Activated T-cell treated with anti-CD3 and anti-CD28 coated beads, Interleukin-2, amount 50 U/mL, for 72 hours (primary cell): ENCODE measurements at places on chromosomes 7 and 10. TPM values are rescaled to one million over a fixed set of nuclear protein-coding genes. Genes with fewer than 3 reads are reported as not detected.

Gene GPR15LG
- total RNA-seq = not detected

Gene COL28A1
- 0.16 TPM for total RNA-seq

Gene AKR1C1
- total RNA-seq = 2.7 TPM

Gene MYOZ1
- not detected for total RNA-seq

Gene PIP
- not detected for total RNA-seq

DNA sequence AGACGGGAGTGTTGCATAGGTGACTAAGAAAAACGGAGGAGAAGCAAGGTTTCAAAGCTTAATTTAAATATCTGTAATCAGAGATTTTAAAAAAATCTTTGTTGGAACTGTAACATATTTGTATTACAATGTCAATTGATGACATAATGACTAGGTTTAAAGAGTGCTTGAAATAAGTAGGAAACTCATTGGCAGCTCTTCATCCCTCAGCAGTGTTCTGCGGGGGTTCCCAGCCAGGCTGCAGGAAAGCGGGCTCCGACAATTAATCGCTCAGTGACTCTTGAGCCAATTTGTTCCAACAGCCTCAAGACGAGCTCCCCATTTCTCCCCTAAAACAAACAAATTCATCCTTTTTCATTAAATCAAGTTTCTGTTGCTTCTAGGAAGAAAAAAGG is 22.6 kb downstream of the CPXM2 start:
- H3K27me3 ChIP-seq = peaks cover 5% of the 10 kb centered on the region
- no peak for DNase-seq
- no peak overlapping the region for H3K4me3 ChIP-seq
- no peak overlapping the region for H3K27ac ChIP-seq

DNA sequence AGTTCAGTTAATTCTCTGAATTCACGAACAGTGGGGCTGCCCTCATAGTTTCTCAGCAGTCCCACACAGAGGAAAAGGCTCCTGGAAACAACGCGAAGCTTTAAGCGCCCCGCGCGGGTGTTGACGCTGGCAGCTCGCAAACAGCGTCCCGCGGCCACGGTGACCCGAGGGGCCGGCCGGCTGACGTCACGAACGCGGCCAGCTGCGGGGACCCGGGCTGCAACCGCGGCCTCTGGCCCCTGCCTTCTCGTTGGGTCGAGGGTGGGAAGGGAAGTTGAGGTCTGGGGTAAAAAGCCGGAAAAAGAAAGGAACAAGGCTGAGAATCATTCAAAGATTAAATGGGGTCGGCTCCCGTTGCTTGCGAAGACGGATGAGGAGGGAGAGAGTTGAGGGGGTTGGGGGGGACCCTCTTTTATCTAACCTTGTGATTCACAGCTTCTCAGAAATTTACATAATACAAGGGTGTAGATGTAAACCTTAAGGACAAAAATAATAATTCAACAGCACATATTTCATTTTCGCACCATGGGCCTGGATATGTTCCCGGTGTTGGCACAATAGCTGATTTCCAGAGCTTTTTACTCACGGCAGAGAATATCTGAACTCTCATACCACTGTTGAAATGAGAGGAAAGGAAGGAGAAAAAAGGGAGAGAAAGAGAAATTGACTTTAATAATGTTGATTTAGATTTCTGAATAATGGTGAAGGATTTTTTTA is 7.3 kb upstream of the FEZF1 start:
- H3K4me1 ChIP-seq = peaks cover 11% of the 10 kb centered on the region
- H3K36me3 ChIP-seq = peaks cover 6% of the 10 kb centered on the region
- DNase-seq = no peak
- no peak overlapping the region for H3K4me3 ChIP-seq

GRCh38 chr7:100745184-100745583 is 11.8 kb downstream of the ZAN start:
- peak; percentile 26 for DNase-seq
- H3K4me3 ChIP-seq = peak overlapping the region; percentile 34
- no peak overlapping the region for H3K27ac ChIP-seq
